ENCODE measurements at places on chromosomes 7 and 10. TPM values are rescaled to one million over a fixed set of nuclear protein-coding genes. Genes with fewer than 3 reads are reported as not detected.
A peak's percentile ranks its signal among the peaks of the same experiment; 100 is the strongest.

DNA sequence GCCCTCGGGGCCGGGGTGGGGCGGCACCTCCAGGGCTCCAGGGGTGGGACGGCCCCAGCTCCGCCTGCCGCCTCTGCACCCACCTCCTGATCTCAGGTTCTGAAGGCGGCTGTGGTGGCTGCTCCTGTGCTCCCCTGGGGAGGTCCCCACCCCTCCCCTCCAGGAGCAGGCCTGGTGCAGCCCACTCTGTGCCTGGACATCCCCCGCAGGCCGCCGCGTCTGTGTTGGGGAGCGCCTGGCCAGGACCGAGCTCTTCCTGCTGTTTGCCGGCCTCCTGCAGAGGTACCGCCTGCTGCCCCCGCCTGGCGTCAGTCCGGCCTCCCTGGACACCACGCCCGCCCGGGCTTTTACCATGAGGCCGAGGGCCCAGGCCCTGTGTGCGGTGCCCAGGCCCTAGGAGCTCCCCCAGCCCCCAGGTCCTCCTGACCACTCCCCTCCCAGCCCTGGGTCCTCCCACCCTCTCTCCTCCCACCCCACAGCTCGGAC is 5.5 kb downstream of the CYP2W1 start:
- no peak for DNase-seq

- DNase-seq = no peak
Measured at GRCh38 chr10:74530981-74531380, 295.4 kb upstream of the KAT6B start.

The COL13A1 gene
- total RNA-seq = 8.0 TPM

DNA sequence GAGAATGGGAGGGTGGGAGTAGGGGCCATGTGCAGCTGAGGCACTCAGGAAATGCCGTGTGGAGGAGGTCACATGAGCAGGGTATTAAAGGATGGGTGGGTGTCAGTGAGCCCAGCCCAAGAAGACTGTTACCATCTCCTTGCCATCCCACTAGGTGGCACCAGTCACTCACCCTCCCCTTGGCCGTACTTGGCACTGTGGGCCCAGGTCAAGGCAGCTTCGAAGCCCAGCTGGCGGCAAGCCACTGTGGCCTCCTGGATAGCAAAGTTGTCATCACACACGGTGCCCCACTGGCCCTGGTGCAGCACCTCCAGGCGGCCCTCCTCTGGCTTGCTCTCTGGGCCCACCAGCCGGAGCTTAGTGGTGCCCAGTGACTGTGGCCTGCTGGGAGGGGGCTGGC is 5.4 kb downstream of the LOXL4 start:
- DNase-seq = no peak

GRCh38 chr7:74183653-74184450 is 9.7 kb downstream of the EIF4H start:
- DNase-seq = no peak

GRCh38 chr7:23721456-23721855 is 11.4 kb downstream of the STK31 start:
- DNase-seq = no peak

- no peak for DNase-seq
Measured at GRCh38 chr7:39714447-39715091, 91.2 kb downstream of the RALA start.

The ECD gene
- 6.2 TPM for total RNA-seq

DNA sequence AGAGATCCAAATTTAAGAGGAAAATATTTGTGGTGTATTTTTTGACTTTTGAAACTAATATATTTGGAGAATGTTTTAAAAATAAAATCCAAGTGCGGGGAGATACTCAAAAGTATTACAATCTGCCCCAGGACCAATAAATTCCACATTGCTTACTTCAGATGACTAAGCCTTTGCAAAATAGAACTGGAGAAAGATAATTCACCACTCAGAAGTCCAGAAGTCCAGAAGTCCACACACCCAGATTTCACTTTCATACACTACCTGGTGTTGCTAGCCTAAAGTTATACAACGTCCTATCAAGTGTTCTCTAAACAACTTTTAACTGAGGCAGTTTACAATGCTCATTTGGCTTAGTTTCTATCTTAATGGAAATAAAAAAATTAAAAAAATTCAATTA is 487.0 kb upstream of the SEMA3D start:
- DNase-seq = no peak

DNA sequence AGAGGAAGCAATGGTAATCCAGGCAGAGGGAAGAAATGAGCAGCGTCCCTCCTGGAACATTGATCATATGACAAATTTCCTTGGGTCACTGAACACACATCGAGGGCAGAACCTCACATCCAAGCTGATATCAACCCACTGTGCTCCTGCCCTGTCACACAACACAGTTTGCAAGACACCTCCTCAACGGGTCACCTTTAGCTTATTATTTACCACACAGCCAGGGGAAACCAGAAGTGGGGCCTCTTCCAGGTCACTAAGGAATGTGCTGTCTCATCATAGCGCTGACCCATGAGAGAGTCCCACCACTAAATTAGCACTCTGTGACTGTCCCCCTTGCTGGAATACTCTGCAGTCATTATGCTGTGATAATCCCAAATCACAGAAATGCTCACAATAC is 69.7 kb upstream of the PPP1R3C start:
- DNase-seq = no peak

The SSC4D gene
- not detected for total RNA-seq

- no peak for DNase-seq
Measured at GRCh38 chr10:82668221-82668895, 793.4 kb downstream of the NRG3 start.

DNA sequence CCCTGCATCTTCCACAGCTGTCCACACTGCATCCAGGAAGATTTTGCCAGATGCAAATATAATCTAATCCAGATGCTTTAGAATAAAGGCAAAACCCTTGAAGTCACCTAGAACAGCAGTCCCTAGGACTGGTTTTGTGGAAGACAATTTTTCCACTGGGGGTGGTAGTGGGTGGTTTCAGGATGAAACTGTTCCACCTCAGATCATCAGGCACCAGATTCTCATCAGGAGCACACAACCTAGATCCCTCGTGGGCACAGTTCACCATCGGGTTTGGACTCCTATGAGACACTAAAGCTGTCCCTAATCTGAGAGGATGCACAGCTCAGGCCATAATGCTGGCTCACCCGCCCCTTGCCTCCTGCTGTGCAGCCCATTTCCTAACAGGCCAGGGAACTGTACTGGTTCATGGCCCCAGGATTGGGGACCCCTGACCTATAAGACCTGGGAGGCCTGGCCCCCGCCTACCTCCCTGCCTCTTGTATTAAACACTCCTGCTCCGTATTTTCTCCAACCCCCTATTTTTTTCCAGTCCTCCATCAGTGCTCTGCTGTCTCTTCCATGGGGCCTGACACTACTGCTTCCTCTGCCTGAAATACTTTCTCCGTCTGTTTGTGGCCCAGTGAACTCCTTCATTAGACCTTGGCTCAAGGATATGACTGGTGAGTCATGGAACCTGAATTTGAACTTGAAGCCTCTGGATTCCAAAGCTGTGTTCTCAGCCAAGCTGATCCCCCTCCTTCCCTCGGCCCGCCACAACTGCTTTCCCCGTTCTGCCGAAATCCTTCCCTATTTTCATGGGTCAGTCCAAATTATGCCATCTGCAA is 79.9 kb upstream of the RHEB start:
- DNase-seq = peak; percentile 74

- DNase-seq = no peak
Measured at GRCh38 chr10:25604591-25604990, 329.4 kb upstream of the MYO3A start.
